ENCODE measurements at places on chromosomes 6 and 20.

DNA sequence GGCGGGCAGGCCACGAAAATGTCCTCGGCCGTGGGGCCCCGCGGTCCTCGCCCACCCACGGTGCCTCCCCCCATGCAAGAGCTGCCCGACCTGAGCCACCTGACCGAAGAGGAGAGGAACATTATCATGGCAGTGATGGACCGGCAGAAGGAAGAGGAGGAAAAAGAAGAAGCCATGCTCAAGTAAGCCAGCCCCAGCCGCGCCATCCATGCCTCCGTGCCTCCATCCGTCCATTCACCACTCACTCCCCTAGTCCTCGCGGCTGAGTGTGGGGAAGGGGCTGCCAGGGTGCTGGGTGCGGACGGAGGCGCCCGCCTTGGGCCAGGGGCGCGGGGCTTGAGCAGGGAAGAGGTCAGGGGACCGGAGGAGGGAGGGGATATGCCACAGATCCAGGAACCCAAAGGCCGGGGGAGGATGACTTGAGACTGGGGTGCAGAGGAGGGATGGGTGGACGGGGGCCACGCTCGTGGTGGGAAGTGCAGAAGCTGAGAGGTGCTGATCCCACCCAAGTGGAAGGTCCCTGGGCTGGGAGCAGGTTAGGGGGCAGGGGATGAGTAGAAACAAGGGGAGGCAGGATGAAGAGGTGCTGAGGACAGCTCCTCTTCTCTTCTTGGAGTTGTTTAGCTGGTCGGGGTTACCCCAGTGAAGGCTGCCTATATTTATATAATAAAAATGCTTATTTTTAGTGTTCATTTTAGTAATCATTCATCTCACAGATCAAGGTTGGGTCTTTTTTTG lies 825 bp downstream of the RIMS1 start:
- no peak for DNase-seq

- no peak for DNase-seq
Observed at GRCh38 chr6:15020119-15020770, 225.6 kb upstream of the JARID2 start.

DNA sequence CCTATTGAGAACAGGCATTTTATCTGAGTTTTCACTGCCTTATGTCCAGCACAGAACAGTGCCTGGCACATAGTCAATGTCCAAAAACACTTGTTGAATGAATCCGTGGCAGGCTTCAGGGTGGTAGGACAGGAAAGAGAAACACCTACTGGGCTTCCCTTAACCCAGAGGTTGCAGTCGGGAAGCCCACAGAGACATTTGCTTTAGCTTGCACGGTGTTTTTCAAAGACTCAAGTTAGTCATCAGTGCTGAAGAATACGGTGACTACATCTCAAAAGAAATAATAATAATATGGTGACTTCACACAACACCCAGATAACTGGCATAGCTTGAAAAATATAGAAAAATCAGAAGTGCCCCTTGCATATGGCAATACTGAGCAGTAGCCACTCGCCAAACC lies 160.4 kb downstream of the CD83 start:
- DNase-seq = no peak

GRCh38 chr6:7150381-7151064 lies 42.8 kb downstream of the RREB1 start:
- no peak for DNase-seq

Data from HuH-7.5 (cell line).